ENCODE measurements at places on chromosomes 13 and 19.

DNA sequence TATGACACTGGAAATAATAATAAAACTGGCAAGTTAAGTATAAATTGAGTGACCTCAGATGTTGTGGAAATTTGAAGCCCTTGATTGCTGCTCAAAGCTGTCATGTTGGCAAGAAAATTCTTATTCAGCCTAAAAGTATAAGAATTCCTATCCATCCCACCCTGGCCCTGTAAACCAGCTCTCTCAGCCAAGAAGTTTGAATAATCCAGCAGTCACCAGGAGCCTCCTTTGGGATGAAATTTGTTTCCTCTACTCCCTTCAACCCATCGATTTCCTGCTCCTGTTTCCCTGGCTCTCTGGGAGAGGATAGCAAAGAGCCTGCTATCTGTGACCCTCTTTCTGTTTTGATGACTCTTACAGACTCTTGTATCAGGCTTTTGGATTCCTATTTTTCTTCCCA lies 169.3 kb downstream of the LHFPL6 start:
- no peak for DNase-seq

- no peak for DNase-seq
Observed at GRCh38 chr13:73198991-73199411, 140.2 kb downstream of the KLF5 start.

DNA sequence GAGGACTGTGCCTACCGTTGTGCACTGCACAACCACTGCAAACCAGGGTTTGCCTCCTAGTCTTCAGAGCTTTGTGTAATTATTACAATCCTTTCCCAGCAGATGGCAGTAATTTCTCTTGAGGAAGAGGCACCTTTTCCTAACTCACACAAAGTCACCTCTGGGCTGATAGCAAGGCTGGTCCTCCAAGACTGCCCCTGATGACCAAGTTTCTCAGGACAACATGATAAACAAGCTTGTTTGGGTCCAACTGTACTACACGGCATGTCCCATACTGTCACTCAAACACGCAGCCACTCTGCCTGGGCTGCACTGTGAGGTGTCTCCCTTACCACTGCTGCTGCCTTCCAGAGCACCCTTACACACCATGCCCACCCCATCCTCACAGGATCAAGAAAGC lies 39.3 kb downstream of the RFXAP start:
- DNase-seq = no peak

GRCh38 chr13:112510987-112511685 lies 76.8 kb downstream of the TUBGCP3 start:
- DNase-seq = no peak

DNA sequence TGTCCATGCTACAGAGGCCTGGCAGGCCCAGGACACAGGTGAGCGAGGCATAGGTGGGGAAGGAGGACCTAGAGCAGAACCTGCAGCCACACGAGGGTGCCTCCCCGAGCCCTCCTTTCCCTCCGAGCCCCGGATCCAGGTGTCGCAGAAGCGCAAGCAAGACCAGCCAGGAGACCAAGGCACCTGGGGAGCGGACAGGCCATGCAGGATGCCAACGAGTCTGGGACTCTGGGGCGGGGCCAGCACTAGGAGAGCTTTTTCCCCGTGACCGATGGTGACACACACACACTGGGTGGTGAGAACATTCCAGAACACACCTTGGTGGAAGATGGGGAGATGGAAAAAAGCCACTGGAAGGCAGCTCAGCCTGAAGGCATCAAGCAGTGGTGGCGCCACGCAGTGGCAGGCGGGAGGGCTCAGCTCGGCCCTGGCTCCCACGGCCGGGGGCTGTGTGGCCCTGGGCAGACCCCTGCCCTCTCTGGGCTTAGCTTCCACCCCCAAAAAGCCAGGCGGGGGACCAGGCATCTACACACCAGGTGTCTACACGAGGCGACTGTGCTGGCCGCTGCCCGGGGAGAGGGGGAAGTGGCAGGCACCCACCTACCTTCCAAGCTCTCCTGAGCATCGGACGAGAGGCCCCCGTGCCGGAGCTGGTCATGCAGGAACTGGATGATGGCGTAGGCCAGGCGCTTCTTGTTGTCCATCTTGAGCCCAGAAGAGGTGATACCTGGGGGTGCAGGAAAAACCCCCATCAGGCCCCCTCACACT lies 14.5 kb downstream of the SGTA start:
- DNase-seq = no peak

- DNase-seq = no peak
Observed at GRCh38 chr13:50685491-50685890, 158.0 kb downstream of the DLEU7 start.

DNA sequence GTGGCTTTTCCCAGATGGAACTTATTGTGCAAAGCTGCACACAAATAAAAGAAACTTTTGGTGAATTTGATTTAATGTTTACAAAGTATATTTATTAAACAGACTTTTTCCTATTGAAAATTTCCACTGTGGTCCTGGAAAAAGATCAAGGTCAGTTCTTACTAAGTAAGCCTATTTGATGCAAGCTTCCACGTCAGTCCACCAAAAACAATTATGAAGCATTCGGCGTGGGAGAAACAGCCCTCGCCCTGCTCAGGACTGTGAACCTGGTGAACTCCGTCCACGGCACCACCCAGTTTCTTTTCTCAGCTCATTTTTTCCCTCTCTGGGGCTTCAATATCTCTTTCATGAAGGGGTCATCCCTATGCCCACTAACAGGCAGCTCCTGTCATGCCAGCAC lies 149.8 kb downstream of the EFNB2 start:
- no peak for DNase-seq

GRCh38 chr13:59673286-59673685 lies 490.4 kb downstream of the DIAPH3 start:
- no peak for DNase-seq

DNA sequence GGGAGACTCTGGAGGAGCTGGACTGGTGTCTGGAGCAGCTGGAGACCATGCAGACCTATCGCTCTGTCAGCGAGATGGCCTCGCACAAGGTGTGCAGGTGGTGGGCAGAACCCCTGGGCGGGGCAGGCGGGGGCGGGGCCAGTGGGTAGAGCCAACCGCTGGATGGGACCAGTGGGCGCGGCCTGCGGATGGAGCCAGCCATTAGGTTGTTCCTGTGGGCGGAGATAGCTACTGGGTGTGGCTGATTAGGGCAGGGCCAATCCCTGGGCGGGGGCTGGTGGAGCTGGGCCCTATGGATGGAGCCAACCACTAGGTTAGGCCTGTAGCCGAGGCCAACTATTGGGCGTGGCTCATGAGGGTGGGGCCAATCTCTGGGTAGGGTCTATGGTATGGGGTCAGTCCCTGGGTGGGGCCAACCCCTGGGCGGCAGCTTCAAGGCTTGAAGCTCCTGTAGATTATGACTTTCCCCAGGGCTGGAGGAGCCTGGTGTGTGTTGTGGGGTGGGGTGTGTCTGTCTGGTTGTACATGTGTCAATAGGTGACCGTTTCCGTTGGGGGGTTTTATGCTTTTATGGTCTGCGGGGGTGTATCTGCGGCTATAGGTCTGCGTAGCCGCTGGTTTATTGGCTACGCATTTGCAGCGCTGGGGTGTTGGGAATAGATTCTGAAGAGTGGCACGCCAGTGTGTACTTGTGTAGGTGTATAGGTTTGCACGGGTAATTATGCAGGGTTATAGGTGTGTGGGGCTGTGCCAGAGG lies 30.7 kb downstream of the PDE4A start:
- no peak for DNase-seq

GRCh38 chr13:39379118-39379517 lies 223.9 kb downstream of the LHFPL6 start:
- no peak for DNase-seq

- DNase-seq = no peak
Observed at GRCh38 chr19:5238700-5239099, 101.9 kb downstream of the PTPRS start.

DNA sequence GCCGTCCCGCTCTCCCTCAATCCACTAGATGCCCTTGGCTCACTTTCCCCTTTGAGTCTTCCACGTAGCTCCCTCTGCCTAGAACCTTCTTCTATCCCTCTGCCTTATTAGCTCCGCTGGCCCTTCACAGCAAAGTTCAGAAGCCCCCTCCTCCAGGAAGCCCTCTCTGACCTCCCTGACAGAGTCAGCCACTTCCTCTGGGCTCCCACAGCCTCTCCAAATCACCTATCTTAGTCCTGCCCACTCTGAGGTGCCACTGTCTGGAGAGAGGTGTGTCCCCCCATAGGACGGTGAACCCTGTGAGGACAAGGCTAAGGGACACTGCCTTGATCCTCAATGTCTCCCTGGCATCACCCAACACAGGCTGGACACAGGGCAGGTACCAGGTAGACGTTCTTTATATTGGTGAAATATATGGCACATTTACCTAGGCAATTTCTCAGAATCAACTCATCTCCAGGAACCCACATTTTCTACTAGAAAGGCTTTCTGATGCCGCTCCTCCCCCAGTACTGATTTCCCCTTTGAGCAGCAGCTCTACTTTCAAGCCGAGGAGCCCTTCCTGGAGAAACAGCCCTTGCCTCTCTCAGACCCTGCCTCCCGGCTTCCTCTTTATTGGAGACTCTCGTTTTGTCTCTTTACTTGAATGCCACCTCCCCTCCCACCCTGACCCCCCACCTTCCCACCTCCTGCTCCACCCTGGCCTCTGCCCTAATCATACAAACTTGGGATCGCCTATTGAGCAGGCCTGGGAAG lies 3.4 kb upstream of the TGFB1 start:
- DNase-seq = no peak

DNA sequence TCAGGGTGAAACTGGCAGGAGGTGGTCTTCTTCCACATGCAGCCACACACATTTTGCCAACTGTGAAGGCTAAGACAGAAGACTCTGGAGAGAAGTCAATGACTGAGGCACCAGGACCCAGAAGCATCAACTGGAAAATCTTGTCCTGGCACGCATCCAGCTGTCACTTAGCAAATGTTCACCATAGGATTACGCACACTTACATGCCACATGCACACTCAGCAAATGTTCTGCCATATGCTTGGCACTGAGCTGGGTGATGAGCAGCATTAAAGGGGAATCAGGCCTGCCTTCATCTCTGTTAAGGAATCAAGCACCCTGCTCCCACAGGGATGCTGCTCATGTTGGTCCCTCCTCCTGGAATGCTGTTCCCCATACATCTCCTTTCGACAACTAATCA lies 5.1 kb downstream of the ZNF599 start:
- DNase-seq = no peak

DNA sequence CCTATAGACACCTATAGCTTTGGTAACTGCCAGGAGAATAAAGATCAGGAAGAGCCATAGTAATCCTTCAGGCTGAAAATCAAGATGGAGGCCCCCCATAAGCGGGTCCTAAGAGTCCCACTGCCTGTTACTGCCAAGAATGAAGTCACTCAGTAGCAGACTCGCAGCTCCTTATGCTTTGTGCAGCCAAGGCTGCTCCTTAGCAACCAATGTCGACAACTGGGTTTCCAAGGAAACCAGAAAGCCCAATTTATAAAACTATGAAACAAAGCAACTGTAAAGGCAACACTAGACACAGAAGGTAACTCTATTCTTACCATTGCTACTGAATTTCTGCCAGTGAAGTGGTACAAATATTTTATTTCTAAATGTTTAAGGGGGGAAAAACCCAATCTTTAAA lies 56.5 kb downstream of the DCLK1 start:
- no peak for DNase-seq

DNA sequence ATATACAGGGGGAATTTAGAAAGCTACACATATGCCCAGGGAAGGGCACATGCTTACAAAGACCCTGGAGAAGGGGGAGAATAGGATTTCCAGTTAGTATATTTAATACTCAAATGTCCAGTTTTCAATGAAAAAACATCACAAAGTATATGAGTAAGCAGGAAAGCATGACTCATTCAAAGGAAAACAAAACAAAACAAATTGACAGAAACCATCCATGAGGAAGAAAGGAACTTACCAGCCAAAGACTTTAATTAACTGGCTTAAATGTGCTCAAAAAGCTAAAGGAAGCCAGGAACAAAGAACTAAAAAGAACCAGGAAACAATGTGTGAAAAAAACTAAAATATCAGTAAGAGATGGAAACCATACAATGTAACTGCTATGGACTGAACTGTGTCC lies 716.2 kb upstream of the ARGLU1 start:
- DNase-seq = no peak

- DNase-seq = no peak
Observed at GRCh38 chr13:50353651-50354415, 338.6 kb downstream of the KCNRG start.

GRCh38 chr19:11905928-11906327 lies 18.3 kb downstream of the ZNF69 start:
- no peak for DNase-seq

GRCh38 chr19:29106346-29106885 lies 106.5 kb downstream of the UQCRFS1 start:
- DNase-seq = no peak

DNA sequence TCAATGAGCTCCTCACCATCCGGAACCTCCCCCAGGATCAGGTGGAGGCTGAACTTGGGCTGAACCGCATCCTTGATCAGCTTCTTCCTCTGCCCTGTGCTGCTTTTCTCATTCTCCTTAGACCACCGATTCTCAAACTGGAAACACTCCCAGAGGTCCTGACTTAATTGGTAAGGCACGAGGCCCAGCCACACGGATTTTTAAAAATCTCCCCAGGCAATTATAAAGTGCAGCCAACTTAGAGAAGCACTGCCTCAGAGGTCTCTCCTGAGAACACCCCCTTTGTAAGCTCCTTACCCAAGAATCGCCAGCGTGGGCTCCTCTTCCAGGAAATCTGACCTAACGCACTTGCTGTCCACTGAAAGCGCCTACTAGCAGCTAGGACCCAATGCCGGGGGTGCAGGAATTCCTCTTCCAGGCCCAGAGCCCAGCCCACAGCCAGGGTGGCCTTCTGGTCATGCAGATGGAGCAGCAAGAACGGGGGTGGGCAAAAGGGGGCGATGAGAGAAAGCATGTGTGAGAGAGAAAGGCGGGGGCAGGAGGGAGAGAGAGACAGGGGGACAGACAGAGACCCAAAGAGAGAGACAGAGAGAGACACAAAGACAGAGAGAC lies 66.9 kb upstream of the CACNA1A start:
- no peak for DNase-seq

GRCh38 chr13:98889419-98890085 lies 88.3 kb downstream of the DOCK9 start:
- DNase-seq = no peak

GRCh38 chr13:106178816-106179215 lies 356.6 kb downstream of the EFNB2 start:
- no peak for DNase-seq

DNA sequence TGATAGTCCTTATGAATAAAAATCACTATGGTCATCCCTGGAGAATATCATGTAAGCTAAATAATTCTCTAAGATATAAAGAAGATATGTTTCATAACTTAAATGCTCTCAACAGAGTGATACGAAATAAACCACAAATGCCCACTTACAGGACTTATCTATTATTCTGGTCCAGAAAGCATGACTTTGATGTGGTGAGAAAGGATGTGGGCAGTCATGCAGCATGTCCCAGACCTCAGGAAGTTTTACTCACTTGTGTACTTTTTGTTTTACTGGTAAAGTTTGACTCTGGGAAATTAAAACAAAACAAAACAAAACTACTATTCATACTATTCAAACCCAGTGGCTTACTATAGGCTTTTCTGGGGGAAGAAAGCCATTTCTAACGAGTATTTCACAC lies 483.2 kb upstream of the SLITRK6 start:
- no peak for DNase-seq

GRCh38 chr19:33734913-33735312 lies 61.8 kb upstream of the KCTD15 start:
- DNase-seq = no peak
